SHP77 (cell line): ENCODE measurements at places on chromosomes 11 and 22.

- no peak for DNase-seq
Observed at GRCh38 chr11:18485913-18486528, 30.4 kb downstream of the LDHAL6A start.

GRCh38 chr11:71998061-71998460, 648 bp upstream of the IL18BP start:
- DNase-seq, result no peak

GRCh38 chr22:48660790-48661740, 1166.6 kb downstream of the BRD1 start:
- no peak for DNase-seq

GRCh38 chr11:27024865-27025264, 15.8 kb upstream of the BBOX1 start:
- DNase-seq, result no peak

DNA sequence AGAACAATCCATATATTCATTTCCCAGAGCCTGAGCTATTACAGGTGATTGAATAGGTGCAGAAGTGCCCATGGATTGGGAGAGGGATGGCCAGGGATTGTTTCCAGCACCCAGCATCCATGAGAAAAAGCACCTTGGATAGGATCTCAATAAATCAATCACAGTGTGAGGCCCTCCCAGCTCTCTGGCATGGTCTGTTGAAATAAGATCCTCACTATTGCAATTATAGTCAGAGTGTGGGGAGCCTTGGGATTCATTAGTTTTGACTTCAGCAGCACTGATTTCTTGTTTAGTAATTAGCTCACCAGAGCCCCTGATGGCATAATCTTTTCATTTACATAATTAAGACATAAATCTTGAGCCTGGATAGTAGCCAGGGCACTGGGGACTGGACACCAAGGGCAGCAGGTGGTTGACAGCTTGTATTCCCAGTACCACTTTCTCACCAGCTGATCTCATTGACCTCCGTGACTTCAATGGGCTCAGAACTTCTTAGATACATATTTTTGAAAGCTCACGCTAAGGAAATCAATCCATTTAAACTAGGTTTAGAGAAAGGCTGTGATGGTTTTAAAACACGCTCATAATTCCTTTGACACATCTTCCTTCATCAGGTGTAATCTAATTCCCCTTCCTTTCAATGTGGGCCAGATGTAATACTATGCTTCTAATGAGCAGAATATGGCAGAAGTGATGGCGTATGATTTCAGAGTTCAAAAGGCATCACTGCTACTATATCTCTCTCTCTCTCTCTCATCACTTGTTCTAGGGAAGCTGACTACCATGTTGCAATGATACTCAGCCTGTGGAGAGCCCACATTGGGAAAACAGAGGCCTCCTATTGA, 22.1 kb upstream of the DRD2 start:
- DNase-seq, result no peak

- DNase-seq, result peak; percentile 67
Observed at GRCh38 chr11:61949169-61950034, 749 bp upstream of the BEST1 start.

DNA sequence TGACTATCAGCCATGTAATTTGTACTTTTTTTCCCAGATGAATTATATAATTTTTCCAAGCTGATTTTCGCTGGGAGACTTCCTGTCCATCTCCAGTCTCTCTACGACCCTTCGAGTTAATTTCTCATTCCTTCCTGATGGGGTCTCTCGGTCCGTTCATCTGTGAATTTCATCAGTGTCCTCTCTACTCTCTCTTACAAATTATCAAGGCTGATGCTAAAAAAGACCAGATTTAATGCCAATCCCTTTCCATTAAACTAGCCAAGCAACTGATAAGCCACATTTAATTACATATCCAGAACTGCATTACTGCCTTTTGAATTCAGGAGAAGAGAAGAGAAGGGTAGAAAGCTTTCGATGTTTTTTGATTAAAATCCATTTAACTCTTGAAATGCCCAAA, 25.8 kb downstream of the VSIG10L2 start:
- DNase-seq, result no peak

GRCh38 chr22:37753746-37754145, 54.0 kb upstream of the GCAT start:
- no peak for DNase-seq

DNA sequence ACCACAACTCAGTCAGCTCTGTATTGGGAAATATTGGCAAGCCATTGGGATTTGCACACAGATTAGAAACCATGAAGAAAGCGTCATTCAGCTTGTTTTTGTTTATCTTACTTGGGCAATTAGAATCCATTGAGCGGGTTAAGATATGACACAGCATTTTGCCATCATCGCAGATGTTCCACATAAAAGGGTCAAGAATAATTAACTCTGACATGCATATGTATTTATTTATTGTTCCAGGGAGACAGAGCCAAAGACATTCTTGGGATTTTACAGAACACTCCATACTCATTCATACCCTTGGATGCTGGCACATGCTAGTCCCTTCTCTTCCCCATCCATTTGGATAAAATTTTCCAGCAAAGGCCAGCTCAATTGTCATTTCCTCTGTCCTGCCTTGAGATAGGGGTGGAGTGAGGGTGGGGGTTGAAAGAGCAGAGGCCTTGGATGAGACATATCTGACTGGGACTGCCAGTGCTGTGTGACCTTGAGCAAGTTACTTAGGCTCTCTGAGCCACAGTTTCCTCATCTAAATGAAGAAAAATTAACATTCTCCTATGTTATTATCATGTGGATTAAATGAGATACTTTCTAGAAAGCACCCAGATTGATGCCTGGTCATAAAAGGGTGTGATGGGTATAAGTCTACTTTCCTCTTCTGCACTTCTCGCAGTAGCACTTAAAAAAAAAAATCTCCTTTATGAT, 179.7 kb downstream of the RRAS2 start:
- no peak for DNase-seq

GRCh38 chr11:1167256-1167655, 9.5 kb downstream of the MUC5AC start:
- DNase-seq, result no peak

DNA sequence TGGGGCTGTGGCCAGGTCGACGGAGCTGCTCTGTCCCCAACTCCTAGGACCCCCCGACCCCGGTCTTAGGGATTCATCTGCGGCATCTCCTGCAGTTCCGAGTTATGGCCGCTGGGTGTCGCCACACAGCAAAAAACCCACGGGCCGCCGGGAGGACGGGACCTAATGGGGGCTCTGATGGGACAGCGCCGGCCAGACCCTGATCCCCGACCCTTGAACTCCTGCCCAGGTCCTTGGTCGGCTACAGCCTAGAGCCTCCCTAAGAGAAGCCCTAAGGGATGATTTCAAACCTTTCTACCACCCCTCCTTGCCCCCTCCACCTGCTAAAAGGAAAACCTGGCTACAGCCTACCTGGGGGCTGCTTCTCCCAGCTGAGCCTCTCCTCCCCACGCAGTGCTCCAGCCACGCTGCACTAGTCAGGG, 30.8 kb upstream of the LRRC10B start:
- no peak for DNase-seq

DNA sequence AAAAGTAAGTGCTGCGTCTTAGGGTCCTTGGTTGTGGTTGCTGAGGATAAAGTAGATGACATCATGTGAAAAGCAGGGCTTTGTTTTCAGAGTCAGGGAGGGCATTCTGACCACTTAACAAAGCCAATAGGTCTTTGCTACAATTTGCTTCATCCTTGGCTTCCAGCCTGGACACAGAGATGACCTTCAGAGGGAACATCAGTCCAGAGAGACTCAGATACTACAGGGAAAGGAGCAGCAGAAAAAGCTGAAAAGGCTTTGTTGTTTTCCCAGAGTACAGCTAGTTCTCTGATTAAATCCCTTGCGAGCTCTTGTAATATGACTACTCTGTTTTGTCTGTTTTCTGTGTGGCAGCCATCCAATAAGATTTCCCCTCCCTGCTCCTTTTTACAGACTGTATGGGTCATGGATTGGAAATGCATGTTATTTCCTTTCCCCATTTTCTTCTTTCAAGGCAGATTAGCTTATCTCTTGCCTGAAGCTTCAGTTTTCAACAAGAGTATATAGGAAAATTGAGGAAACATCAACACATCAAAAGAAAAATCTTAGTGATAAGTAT, 31.9 kb downstream of the ATG13 start:
- DNase-seq, result no peak

DNA sequence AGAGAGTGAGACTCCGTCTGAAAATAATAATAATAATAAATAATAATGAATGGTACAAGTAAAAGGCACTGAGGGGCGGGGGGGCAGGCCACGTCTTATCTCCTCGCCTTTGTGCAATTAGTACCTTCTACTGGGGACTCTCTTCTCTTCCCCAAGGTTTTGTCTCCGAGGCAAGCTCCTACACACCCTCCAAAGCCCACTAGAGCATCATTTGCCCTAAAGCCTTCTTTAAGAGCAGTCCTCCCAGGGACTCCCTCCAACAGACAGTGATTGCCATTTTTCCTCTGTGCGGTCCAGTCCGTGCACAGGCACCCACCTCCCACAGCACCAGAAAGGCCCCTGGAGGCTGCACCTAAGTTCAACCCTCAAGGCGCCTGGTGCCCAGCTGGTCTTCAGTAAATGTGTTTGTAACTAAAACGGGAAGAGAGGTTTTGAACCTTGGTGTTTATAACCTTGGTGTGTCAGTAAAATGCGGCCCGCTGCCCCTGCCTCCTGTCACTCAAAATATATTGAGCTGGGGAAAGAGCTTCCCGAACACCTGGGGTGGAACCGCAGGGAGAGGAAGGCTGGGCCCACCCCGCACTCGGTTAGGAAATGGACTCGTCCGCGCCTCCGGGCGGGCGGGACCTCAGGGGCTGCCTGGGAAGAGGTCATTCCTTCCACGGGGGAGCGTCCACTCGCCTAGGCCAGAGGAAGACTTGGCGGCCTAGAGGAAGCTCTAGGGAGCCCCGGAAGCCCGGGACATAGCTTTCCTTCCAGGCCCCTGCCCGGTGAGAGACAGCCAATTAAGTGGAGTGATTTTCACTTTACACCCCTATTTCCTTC, 4.7 kb upstream of the KDELR3 start:
- DNase-seq, result peak; percentile 68

DNA sequence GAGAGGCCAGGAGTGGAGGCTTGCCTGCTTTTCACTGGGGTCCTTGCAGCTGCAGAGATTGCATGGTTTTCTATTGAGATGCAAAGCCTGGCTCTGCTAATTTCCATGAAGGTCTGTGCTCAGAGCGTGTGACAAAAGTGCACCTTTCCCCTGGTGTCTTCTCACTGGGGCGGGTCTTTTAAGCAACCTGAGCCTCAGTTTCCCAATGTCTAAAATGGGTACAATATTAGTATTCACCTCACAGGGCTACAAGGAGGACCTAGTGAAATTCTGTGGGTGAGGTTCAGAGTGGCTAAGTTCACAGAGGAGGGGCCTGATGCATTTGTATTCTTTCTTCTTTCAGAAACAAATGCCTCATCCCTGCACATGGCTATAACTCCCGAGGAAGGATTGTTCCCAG, 20.3 kb downstream of the PPM1F start:
- no peak for DNase-seq

DNA sequence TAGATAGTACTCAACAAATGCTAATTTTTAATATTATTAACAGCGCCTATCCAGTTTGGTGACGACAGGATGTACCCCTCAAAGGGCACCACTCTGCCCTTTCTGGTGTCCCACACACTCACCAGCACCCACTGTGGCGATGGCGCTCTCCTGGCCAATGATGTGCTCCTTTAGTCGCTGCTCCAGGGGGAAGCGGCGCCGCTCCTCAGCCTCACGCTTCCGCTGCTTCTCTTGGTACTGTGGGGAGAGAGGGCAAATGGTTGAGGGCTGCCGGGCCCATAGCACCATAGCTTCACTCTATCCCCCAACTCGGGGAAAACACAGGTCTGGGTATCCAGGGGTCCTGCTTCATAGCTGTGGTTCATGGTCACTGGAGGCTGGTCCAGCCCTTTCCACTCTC, 73.0 kb upstream of the PHOX2A start:
- no peak for DNase-seq

DNA sequence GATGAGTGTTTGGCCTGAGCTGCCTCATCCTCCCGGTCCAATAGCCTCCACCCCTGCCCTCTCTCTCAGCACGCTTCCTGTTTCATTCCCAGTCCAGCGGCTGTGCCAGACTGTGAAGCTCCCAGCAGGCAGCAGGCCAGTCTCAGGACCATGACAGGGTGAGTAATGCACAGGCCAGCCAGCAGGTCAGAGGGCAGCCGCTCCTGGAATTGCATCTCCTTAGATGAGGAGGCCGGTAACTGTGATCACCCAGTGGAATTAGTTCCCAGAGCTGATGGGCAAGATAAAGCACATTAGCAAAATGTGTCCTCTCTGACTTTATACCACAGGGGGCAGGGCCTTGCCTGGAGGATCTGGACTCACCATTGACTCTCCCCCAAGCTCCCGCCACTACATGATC, 251.2 kb downstream of the ETS1 start:
- DNase-seq, result no peak

DNA sequence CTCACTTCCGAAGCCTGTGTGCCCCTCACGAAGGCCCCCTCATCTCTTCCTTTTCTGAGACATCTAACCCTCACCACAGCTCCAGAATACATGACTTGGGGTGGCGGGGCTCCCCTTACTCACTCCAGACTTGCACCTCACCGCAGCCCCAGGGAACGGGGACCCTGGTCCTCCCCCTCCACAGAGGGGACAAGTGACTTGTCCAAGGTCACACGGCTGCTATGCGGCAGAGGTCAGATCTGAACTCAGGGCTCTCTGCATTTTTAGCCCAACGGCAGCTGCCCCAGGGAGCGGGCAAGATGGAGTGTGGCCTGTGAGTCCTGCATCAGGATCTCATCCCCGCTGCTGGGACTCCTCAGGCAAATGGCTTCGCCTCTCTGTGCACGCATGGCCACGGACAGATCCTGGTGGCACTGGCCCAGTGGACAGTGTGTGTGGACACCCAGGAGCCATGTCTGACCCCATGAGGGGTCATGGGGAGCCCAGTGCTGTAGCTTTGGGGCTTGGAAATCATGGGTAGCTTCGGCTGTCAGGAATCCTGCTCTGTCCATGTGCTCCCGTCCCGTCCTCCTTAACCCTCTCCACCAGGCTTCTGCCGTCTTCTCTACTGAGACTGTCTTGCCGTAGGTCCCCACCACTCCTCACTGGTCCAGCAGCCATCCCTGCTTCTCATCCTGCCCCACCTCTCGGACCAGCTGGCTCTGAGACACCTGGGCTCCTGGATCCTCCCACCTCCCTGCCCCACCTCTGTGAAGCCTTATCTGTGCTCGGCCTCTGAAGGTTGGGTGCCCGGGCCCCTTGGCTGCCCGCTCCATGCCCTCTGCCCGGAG, 48.0 kb upstream of the CARS1 start:
- DNase-seq, result no peak

GRCh38 chr11:44927174-44927661, 23.5 kb downstream of the TP53I11 start:
- peak; percentile 70 for DNase-seq

- DNase-seq, result no peak
Observed at GRCh38 chr11:118051611-118052461, 25.0 kb upstream of the TMPRSS4 start.

DNA sequence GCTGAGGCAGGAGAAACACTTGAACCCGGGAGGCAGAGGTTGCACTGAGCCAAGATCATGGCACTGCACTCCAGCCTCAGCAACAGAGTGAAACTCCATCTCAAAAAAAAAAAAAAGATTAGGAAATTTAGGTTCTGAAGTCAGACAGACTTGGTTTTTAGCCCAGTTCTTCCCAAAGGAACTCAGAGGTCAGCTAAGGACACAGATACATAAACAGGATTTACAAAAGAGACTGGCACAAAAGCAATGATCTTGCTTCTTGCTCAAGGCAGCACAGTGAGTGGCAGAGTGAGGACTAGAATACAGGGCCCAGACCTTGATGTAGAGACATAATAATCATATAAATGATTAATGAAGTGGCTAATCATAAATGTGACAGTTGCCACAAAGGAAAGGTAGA, 25.4 kb upstream of the RRAS2 start:
- DNase-seq, result no peak
